Type B pancreatic cell (in vitro differentiated cells): ENCODE measurements at places on chromosomes 2 and 18.

DNA sequence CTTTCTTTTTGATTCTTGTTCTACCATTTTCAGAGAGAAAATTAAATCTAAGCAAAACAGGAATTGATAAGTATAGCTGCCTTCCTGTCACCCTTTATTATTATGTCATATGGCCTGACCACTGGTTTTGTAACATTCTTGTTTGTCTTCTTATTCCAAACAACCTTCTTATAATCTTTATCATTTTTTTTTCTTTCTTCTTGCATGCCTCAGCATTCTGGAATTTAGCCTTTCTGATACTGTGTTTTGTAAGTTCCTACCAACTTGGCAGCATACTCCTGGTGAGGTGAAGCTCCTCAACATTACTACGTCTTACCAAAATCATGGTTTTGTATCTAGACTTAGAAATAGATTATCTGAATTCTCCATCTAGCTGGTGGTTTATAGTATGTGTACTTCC lies 199.2 kb downstream of the CAMKMT start:
- DNase-seq, result no peak

DNA sequence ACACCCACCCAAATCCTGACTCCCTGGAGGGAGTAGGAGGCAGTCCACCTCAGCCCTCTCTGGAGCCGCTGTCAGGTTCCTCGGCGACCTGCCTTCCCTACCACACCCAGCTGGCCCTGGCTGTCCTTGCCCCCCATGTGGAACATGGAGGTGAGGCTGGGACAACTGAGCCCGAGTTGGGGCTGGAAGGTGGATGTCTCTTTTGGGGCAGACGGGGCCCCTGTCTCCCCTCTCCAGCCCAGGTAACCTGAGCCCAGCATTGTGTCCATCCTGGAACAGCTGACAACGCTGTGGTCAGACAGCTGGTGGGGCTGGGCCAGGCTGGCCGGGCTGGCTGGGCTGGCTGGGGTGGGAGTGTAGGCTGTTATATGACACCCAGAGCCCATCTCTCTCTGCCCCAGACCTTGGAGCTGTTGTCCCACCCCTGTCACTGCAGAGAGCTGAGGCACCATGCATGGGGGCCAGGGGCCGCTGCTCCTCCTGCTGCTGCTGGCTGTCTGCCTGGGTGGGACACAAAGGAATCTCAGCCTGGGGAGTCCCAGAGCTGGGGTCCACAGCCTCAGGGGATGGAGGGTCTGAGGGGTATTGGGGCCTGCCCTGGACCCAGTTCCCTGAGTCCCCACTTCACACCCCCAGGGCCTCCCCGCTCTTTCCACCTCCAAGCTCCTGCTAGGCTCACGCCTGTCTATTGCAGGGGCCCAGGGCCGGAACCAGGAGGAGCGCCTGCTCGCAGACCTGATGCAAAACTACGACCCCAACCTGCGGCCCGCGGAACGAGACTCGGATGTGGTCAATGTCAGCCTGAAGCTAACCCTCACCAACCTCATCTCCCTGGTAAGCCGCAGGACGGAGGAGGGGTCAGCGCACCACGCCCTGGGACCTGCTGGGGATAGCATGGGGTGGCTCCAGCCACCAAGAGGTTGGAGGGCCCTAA lies at the start of gene CHRNG:
Gene CHRNG (plus strand): TSS at position 395 of the 934 bp plus-strand sequence. CDS start 56 bp downstream, at position 451.
- peak; percentile 67 for DNase-seq

DNA sequence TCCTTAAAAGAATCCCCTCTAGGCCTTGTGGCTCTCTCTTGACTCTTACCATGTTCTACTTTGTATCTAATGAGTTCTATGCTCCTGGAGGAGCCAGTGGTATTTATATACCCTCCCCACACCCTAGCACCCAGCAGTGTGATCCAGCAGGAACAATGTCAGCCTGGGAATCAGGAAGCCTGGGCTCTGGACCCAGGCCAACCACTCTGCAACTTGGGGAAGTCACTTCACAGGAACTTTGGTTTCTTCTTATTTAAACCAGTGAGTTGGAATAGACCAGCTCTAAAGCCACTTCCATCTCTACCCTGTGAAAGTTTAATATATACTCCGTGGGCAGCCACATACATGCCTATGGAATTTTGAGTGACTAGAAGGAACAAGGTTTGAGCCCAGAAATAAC lies 11.6 kb upstream of the SPTBN1 start:
- DNase-seq, result no peak

GRCh38 chr2:16653083-16653375 lies 12.6 kb downstream of the CYRIA start:
- no peak for DNase-seq

DNA sequence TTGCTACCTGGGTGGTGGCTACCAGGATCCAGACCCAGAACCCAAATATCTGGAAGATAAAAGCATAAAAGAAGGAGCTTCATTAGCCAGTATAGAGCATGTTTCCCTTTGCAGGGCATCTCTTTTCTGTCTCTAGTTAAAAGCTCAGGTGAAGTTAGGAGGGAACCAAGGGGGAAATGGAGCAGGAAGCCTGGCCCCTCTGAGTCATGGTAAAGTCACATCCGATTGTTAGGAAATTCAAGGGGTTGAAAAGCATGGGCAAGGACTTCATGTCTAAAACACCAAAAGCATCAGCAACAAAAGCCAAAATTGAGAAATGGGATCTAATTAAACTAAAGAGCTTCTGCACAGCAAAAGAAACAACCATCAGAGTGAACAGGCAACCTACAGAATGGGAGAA lies 126.9 kb downstream of the RPIA start:
- no peak for DNase-seq

GRCh38 chr2:95231723-95232122 lies 24.4 kb downstream of the ZNF892 start:
- no peak for DNase-seq

GRCh38 chr18:50475538-50476193 lies 84.2 kb upstream of the MAPK4 start:
- no peak for DNase-seq

DNA sequence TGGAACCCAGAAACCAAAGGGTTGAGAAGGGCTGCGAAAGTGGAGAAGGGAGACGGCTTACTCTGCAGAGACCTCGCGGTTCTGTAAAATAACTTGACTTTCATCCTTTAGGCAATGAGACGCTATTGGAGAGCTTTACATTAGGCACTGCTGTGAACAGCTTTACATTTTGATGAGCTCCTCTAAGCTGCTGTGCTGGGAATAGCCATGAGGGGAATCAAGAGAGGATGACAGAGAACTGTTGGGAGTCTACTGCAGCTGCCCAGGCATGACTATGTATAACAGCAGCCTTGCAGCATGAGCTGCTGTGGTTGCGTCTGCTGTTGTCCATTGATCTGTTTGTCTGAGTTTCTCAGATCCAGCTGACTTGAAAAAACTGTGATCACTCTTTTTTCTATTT lies 310.8 kb upstream of the MAP2 start:
- no peak for DNase-seq

DNA sequence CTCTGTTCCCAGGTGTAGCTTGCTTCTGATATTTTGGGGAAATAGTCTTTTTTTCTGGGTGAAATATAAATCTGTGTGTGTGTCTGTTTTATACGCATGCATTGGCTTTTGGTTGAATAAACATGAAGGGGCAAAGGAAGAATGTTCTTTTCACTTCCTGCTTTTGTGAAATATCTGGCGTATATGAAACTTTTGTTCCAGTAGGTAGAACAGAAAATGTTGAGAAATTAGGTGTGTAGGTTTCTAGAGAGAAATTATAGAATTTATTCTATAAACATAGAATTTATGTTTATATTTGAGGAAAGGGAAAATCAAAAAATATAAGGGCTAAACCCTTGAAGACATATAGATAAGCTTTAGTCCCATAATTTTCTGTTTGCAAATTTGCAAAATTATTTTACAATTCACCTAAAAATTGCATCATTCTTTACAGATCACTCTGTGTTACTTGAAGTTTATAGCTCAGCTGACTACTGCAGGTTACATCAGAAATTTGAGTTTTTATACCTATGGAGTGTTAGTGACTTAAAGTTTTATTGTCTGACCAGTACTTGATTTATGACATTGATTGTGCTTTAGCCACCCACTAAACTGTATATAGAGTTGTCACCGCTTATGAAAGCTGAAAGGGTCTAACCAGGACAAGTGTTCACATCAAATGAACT lies 116.1 kb downstream of the FAM117B start:
- no peak for DNase-seq

GRCh38 chr2:96489663-96490062 lies 15.5 kb downstream of the NEURL3 start:
- DNase-seq, result no peak

DNA sequence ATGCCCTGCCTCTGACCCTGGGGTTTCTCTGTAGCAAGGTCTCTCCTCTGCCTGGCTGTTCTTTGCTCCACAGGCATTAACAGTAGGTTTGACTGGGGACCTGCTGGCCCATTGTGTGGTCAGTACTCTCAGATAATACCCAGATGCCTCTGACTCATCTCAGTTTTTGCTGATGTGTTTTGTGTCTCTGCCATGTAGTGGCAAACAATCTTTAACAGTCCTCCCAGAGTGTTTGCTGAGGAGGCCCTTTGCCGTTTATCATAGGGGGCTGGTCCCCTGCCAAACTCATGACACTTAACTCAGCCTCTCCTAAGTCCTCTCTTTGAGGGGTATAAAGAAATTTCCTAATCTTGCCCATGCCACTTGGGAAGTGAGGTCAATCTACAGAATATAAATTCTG lies 793.7 kb upstream of the FANCL start:
- DNase-seq, result no peak

DNA sequence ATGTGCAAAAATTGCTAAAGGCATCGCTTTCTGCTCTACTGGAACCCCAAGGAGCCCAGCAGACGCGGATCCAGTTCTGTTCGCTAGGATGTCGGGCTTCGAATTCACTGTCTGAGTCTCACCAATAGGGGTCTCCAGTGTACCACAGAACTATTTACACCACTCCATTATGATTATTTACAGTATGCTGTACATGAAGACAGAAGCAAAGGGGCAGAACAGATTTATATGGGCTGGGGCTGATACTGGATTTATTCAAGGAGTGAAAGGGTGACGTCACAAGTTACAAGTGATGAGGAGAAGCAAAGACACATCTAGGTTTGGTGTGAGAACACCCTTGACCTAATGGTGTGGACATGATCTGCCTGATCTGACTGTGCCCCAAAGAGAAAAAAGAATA lies 185.3 kb upstream of the ATP5MC3 start:
- DNase-seq, result no peak

GRCh38 chr2:182366628-182367027 lies 60.2 kb downstream of the PDE1A start:
- no peak for DNase-seq

- no peak for DNase-seq
Observed at GRCh38 chr2:204015118-204015843, 78.7 kb downstream of the ICOS start.

GRCh38 chr2:105309147-105309545 lies 20.4 kb downstream of the TGFBRAP1 start:
- DNase-seq, result no peak

DNA sequence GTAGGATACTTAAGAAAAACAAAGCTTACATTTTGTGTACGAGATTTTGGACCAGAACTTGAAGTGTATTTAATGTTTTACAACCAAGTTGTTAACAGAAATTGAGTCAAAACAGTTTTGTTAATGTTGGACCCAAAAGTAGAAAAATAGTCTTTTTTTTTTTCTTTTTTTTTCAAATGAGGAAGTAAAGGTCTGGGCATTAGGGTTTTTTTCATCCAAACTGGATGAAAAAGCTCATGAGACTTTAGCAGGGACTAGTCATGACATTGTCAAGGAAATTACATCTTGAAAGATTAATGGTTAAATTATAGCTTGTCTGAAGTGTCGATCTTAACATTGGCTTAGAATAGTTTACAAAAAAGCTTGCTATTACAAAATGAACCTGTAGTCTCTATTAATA lies 32.3 kb downstream of the CCNT2 start:
- no peak for DNase-seq

DNA sequence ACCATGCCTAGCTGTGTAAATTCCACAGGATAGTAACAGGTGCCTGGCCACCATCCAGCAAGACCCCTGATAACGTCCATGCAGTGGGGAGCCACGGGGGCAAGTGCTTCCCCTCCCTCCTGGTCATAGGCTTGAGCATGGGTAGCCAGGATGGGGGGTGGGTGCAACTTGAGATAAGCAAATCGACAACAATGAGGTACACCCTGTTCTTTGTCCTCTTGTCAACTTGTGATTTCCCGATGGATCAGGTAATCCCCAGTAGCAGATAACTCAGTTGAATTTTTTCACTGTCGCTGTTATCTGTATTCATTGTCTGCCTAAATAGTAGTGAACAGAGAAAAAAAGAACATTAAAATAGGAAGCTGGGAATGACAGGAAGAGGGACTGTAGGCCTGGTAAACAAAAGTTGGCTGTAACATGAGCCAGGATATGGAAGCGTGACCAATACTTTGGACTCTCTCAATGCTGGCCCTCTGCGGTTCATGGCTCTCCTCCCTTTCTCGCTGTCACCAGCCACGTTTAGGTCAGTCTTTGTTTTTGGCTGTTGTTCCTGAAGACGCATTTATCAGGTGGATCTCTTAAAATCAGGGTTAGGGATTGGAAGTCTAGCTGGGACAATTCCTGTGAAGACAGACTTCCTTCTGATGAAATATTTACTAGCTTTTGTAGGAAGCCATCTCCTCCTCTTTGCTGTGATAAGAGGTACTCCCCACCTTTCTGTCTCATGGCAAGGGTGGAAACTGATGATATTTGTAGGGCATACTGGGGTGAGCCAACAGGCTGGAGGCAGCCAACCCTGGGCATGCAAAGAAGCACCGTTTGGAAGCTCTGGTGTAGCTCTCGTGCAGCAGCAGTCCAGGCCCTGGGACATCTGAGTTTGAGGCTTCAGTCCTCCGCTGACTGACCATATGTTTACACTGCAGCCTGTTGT lies 42.4 kb downstream of the TCF7L1 start:
- DNase-seq, result no peak

DNA sequence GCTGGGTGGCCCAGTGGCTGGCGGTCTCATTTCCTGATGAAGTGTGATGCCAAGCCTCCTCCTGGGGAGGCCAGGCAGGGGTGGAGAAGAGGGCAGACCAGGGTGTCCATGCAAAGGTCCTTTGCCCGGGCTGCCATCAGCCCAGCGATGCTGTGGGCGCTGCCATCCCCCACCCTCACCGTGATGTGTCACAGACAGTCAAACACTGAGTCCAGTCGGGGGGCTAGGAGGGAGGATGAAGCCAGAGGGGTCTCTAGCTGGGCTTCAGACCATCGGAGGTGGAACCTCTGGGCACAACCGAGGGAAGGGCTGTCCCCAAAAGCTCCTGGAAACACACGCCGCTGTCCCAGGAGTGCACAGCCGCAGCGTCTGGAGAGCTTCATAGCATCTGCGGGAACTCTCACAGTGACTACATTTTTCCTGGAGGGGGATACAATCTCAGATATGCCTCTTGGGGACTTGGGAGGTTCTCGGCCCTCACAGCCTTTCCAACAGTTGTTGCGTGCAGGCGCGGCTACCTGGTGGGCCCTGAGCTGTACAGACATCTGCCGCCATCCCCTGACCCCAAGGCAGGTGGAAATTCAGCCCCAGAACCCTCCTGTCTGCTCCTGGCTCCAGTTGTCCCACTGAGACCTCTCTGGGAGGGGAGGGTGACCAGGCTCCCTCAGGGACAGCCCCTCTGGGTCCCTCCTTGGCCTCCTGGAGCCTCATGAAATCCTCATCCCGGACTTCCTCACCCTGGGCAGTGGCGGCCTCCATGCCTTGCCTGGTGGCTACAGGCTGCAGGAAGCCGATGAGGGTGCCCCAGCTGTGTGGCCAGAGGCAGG lies 26.5 kb upstream of the OTOS start:
- no peak for DNase-seq
